ENCODE measurements at places on chromosomes 13 and 19.

DNA sequence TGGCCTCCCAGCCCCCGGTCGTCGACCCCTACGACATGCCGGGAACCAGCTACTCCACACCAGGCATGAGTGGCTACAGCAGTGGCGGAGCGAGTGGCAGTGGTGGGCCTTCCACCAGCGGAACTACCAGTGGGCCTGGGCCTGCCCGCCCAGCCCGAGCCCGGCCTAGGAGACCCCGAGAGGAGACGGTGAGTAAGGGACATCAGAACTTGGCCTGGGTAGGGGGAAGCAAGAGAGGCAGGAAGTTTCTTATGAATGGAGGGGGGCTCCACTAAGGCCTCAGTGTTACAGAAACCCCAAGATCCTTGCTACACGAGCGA lies 2.9 kb downstream of the FOSB start:
- DNase-seq = no peak

DNA sequence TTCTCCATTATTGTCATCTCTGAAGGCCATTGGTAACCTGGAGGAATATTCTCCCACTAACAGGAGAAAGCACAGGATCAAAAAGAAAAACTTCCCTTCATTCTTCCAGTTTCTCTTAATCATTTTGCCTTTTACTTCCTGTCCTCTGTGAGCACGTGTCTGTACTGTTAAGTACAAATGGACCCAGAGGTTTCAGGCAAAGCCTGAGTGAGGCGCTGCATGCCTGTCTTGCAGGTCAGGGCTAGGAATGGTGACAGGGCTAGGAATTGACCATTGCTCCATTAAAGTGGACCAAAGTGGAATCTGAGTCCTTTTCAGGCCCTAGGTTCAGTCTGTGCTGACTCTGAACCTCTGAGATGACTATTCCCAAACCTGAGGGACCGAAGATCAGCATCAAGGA lies 326.7 kb downstream of the SHISA2 start:
- DNase-seq = no peak

DNA sequence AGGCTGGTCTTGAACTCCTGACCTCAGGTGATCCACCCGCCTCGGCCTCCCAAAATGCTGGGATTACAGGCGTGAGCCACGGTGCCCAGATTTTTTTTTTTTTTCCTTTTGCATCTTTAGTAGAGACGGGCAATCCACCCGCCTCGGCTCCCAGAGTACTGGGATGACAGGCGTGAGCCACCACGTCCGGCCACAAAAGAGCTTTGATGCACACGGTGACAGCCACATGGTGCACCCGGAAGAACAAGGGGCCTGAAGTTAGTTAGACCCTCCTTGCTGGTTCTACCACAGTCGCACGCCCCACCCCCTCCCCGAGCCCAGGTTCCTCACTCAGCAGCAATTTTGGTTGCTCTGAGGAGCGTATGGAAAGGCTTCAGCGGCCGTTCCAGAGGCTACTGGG lies 54.2 kb upstream of the USE1 start:
- DNase-seq = no peak

- DNase-seq = no peak
These were observed 693 bp downstream of the XPO4 start for GRCh38 chr13:20901668-20902437.

DNA sequence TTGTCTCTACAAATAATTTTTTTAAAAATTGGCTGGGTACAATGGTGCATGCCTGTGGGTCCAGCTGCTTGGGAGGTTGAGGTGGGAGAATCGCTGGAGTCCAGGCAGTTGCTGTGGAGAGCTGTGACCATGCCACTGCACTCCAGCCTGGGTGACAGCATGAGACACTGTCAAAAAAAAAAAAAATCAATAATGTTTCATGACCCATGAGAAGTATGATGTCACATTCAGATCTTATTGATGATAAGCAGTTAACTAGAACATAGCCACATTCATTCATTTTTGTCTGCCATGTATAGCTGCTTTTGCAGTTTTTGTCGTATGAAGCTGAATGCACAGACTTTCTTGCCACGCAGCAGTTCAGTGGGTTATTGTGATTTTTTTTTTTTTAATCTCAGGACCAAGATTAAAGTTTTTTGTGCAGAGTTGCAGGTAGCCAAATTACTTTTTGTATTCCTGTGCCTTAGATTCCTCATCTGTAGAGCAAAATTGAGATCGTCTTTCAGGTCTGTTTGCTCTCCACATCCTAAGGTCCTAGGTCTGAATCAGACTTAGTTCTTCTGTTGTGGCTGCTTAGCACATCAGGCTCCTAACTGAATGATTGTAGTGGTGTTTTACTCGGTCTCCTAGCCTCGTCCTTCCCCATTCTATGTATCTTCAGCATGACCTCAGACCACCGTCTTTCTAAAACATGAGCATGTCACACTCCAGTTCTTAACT lies 145.2 kb downstream of the GGACT start:
- no peak for DNase-seq

DNA sequence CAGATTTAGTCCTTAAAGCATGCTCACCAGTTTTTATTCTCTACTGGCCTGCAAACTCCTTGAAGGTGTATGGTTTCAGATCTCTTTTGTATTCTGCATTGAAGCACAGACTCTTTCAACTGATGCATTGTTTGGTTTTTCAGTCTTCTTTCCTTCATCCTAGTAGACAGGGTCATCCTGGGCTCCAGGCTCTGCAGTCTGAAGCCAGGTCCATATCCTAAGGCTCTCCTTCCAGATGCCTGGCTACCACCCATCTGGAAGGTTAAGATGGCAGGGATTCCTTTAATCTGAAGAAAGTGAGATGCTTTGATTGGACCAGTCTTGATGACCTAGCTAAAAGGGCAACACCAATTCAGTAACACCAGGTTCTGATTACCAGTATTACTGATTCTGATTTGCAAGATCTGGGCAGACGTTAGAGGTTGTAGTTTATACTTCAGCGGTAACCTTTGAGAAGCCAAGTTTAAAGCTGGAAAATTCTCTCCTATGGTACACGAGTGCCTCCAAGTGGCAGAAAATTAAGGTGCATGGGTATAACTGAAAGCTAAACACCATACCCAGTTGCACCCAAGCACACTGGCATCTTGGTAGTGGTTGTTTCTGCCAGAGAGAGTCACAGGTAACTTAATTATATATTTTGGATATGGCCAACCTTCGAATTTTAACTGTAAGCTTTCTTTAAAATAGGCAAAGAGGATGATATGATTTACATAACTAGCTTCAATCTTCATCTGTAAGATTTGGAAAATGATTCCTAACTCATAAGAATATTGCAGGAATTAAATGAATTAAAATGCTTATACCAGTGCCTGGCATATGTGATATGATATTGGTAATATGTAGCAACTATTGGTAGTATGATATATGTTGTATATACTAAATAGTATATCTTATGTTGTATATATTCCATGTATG lies 1651.9 kb upstream of the MIR17HG start:
- peak; percentile 60 for DNase-seq

- DNase-seq = no peak
These were observed 71.4 kb downstream of the SLC15A1 start for GRCh38 chr13:98681049-98681448.

Measured in iPS DF 6.9 (cell line).